Bronchial epithelial cell (primary cell): ENCODE measurements at places on chromosomes 11 and 22. TPM values are rescaled to one million over a fixed set of nuclear protein-coding genes. Genes with fewer than 3 reads are reported as not detected.

DNA sequence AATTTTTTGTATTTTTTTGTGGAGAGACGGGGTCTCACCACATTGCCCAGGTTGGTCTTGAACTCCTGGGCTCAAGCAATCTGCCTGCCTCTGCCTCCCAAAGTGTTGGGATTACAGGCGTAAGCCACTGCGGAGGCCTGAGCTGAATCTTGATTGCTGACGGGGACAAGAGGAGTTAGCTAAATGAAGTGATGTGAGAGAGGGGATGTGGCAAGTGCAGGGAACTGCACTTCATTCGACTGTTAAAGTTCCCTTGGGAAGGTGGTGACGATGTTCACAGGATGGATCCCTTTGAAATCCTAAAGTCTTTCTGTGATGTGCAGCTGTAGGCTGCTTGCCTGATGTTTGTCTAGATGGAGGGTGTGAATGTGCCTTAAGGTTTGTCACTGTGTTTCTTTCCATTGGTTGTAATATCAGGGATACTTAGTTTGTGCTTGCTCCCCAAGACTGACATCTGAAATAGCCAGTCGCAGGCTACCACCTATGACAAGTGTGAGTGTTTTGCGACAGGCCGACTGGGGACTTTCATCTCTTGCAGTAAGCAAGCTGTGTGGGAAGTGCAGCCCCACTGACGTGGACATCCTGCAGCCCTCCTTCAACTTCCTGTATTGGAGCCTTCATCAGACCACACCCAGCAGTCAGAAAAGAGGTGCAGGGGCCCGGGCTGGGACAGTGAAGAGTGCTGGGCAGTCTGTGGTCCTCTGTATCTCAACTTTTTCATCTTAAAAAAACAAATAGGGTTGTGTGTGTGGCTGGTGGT, 19.6 kb upstream of the CCDC134 start:
- DNase-seq: peak; percentile 57

- no peak for DNase-seq
Observed at GRCh38 chr11:122220321-122220720, 104.3 kb upstream of the BLID start.

- no peak for DNase-seq
Observed at GRCh38 chr11:118214210-118214914, 10.4 kb downstream of the JAML start.

- peak; percentile 38 for DNase-seq
Observed at GRCh38 chr11:19311308-19312030, 70.7 kb upstream of the E2F8 start.

GRCh38 chr11:119335091-119335654, 846 bp downstream of the RNF26 start:
- DNase-seq: no peak

DNA sequence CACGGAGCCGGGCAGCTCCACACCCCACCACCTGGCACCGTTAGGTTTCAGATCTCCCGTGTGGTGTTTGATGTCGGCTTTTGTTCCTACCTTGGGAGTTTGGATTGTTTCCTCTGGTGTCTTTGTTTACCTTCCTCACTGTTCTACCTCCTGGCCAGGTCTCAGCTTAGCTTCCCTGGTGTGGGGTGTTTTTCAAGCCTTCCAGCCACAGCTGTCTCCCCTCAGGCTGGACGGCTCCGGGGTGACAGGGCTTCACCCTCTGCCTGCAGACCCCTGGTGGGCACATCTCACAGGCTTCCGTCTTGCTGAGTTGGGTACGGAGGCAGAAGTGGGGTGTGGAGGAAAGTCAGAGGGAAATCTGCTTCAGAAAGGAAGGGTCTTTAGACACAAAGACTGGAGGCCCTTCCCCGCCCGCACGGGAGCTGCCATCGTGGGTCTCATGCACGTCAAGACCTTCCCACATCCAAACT, 59.6 kb upstream of the EMID1 start:
- DNase-seq: no peak

- DNase-seq: no peak
Observed at GRCh38 chr22:29948385-29948769, 65.4 kb downstream of the MTMR3 start.

The PIH1D2 gene
- total RNA-seq: 0.51 and 0.53 TPM in 2 replicates

DNA sequence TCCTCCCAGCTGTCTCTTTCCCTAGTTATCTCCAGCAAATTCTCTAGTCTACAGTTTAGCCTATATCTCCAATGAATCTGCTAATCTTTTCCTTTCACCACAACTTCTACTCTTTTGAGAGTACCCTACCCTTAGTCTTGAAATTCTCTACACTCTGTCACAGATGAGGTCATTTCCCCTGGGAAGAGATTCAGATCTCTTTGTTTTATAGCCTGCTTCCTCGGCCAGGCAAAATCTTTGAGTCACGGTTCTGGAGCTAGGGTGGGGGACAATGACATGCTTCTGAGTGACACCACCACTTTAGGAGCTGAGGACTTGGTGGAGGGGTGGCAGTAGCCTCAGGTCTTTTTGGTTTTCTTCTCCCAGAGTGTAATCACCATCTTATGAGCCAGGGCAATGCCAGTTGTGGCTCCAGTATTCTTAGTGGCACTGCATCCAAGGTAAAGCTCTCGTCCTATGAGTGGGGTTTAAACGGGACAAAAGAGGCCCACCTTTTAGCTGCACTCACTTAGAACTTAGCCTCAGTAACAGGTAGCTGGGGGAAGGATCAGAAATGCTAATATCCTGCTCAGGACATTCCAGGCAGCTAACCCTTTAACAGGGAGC, 98.5 kb upstream of the RRM1 start:
- DNase-seq: peak; percentile 8

DNA sequence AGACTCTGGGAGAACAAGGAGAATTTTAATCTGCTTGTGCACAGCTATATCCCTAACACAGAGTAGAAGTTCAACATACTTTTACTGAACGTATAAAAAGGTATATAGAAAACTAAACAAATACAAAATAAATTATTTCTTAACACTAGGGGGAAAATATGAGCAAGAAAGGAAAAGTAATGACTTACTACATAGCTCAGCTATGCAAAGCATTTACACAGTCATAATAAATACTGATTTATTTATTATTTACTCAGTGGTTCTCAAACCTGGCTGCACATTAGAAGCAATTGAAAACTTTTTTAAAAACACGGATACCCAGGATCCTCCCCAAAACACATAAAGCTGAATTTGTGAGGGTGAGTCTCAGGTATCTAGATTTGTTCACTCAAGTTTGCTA, 182.5 kb downstream of the TTC28 start:
- DNase-seq: peak; percentile 15

DNA sequence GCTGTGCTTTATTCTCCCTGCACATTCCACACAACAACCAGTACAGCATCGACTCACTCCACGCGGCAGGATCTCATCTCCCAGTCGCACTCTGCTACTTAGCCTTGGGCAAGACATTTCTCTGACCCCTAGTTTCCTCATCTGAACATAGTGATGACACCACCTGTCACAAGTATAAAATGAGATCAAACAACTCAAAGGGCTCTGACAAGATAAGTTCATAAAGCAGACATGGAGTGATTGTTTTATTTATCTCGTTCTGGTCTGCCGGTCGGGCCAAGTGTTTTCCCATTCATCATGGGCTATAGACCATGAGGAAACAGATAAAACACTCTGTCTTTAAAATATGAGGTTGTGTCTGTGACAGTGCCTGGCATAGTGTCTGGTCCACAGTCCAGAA, 35.0 kb downstream of the DSCAML1 start:
- DNase-seq: no peak

The CHRM1 gene
- total RNA-seq: not detected in 2 replicates

The CRYBB3 gene
- total RNA-seq: not detected in 2 replicates

GRCh38 chr22:38455530-38456271, 702 bp upstream of the KCNJ4 start:
- no peak for DNase-seq

DNA sequence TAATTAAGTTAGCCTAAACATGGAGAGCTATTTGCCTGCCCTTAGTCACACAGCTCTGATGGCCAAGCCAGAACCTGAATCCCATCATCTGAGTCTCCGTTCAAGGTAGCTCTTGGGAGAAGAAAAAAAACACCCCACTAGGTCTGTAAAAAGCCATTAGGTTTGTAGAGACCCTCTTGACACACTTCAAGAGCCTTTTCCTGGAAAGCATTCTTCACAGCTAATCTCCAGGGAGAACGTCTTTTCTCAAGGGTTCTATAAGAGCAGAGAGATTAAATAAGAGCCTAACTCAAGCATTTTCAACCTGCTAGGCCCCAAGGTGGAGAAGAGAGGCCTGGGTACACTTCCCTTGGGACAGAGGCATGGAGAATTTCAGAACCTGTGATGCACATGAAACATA, 61.6 kb upstream of the NAV2 start:
- no peak for DNase-seq

DNA sequence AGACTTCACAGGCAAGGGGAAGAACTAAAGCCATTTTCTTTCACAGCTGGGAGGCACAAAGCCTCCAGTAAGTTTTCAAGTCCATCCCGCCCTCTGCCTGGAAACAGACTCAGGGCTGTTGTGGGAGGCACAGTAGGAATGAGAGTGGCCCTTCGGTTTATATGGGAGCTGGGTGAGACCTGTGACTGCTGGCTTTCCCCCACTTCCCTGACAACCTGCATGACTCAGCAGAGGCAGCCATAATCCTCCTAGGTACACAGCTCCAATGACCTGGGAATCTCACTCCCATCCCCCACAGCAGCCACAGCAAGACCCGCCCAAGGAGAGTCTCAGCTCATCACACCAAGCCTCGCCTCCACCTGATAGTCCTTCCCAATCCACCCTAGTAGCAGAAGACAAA, 12.1 kb upstream of the TMEM45B start:
- peak; percentile 25 for DNase-seq

The OR6Q1 gene
- total RNA-seq: not detected in 2 replicates

The TMA7B gene
- total RNA-seq: not detected in 2 replicates

The CRYBA4 gene
- total RNA-seq: not detected in 2 replicates

The CDC42BPG gene
- total RNA-seq: 16.6 and 23.0 TPM in 2 replicates

GRCh38 chr22:30838111-30838510, 130.5 kb downstream of the MORC2 start:
- DNase-seq: peak; percentile 47

DNA sequence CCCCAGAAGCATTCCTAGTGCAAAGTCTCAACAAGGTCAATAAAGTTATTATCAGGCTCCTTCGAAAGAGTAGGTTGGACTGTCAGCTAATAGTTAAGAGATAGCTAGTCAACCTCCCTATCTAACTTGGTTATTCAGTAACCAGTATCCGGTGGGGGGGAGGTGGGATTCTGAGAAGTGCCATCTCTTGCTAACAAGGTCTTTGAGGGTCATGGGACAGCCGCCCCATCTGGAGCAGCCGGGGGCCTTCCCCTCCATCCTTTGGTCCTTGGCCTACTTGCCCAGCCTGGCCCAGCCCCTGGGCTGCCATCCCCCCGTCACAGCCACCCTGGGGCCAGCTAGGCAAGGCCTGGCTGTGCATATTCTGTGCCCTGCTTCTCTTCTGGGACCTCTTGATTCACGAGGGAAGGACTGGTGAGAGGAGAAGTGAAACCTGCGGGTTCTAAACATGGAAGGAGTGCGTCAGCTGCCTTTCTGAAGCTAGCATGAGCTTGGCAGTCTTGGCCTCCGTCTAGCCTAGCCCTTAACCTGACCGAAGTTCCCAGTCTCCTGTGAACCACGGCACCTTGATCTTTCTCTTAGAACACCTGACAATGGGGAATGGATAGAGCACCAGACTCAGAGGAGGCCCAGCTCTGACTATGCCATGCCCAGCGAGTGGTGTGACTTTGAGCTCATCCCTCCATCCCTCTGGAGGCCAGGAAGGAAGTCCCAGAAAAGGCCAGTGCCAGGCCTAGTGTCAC, 9.3 kb downstream of the SLC37A2 start:
- no peak for DNase-seq

The PRG3 gene
- total RNA-seq: not detected in 2 replicates

- DNase-seq: peak; percentile 44
Observed at GRCh38 chr11:65488273-65489034, 10.4 kb upstream of the MALAT1 start.

GRCh38 chr11:45907911-45908370, 870 bp upstream of the FREY1 start:
- no peak for DNase-seq

DNA sequence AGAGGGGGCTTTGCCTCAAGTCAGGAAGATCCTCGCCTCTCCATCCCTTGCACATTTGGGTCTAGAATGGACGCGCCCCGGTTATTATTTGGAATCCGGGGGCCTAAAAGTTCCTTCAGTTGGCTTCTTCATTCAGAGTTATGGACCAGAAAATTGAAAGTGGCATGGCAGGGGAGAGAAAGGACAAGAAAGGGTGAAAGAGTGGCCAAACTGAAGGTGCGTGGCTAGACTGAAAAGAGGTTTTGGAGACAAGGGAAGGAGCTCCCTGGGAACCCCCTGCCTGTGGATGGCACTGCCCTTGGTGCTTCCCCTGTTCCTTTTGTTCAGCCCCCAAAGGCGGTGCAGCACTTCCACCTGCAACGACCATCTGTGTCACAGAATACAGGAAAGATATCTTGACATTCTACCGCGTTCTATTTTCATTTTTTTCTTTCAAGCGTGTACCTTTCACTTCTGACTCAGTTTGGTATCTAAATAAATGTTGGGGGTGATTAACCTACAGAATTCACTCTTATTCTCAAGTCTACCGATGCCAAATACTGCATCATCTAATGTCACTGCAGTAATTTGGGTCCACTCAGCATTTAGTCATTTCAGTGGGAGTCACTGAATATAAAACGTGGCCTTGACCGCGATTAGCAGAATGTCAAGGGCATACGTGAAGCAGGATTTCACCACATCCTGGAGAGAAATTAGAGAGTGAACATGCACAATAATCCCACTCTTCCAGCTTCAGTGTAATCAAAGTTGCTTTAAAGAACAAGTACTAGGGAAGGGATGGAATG, 88.1 kb upstream of the ARHGAP32 start:
- peak; percentile 41 for DNase-seq

The CSRP3 gene
- total RNA-seq: not detected in 2 replicates

DNA sequence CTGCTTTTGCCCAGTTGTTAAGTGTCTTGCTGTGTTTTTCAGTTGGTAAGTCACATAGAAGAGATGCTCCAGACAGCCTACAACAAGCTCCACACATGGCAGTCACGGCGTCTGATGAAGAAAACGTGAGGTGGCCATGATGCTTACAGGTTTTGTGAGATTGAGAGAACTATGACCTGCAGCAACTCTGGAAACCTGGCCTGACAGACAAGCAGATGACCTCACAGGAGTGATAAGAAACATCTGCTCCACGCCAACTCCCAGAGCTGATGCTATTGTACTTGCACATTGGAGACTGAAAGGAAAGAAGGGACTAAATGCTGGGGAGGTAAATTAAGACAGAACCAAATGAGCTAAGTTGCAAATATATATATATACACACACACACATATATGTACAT, 28.6 kb upstream of the LDHA start:
- no peak for DNase-seq

DNA sequence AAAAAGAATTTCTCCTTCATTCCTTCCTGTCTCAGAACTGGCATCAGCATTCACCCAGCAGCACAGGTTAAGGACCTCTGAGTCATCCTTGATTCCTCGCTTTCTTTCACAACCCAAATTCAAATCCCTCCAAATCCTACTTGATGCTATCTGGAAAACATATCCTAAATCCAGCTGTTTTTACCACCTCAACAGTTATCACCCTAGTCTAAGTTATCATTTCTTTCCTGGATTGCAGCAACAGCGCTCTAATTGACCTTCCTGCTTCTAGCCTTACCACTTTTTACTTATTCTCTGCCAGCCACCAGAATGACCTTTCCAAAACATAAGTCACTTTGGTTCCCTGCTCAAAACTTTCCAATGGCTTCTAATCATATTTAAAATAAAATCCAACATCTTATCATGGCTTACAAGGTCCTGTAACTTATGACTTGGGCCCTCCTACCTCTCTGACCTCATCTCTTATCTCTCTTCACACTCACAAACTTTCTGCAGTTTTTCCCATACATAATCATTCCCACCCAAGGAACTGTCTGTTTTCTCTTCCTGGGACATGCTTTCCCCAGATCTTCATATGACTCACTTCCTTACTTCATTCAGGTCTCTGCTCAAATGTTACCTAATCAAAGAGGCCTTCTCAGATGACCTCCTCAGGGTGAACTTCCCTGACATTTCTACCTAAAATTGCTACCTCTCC, 119.4 kb downstream of the TTC28 start:
- DNase-seq: peak; percentile 86

The CENPM gene
- total RNA-seq: 1.3 and 3.5 TPM in 2 replicates
